NCI-H460 (cell line): ENCODE measurements at places on chromosomes 6 and 20. TPM values are rescaled to one million over a fixed set of nuclear protein-coding genes. Genes with fewer than 3 reads are reported as not detected.

DNA sequence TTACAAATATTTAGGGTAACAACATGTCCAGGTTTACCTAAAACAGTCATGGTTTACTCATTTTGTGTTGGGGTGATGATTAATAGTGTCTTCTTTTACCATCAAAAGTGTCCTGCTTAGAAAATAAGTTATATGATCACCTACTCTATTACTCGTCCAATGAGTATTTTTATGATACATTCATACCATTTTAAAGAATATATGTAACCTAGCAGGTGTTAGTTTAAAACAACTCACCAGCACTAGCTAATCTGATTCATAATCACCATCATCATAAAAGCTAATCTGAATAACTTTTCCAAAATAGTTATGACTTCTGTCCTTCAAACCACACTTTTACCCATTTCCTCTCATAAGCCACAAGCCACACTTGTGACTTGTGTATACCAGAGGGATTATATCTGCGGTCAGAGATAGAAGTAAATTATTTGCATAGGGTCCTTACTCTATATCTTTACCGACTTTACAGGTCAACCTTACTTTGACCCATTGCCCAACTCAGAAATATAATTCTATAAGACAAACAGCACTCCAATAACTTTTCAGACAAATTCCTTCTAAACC, 33.3 kb upstream of the NRN1 start:
- DNase-seq, result no peak

- no peak for DNase-seq
These were observed 3.6 kb downstream of the DTNBP1 start for GRCh38 chr6:15659181-15659580.

DNA sequence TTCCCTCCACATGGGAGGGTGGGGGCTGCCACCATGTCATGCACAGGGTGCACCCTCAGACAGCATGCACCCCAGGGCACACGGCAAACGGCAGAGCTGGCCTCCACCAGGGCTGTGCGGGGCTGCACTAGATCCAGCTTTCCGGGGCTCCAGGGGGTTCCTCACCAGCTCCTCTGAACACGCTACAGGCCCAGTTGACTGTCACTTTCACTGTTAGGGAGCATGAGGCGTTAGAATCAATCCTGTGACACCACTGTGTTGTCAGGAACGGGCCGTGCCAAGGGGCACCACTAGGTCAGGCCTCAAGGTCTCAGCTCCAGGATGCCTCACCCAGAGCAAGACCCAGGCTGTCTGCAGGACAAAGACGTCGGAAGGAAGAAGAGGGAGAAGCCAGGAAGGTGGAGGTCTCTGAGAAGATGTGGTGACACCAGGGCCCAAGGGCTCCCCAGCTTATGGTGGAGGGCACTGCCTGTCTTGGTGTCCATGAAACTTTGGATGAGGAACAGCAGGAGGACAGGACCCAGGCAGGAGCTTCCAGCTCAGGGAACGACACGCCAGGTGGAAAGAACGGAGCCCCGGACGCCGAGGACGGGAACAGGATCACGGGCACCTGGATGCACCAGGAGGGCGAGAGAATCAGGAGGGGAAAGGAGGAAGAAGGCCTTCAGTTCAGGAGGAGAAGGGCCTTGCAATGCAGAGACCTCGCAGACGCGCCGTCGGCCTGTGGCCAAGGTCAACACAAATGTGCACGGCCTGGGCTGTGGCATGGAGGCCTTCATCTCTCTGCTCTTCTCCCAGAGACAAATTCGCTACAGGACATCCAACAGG, 49.5 kb downstream of the YTHDF1 start:
- DNase-seq, result no peak

DNA sequence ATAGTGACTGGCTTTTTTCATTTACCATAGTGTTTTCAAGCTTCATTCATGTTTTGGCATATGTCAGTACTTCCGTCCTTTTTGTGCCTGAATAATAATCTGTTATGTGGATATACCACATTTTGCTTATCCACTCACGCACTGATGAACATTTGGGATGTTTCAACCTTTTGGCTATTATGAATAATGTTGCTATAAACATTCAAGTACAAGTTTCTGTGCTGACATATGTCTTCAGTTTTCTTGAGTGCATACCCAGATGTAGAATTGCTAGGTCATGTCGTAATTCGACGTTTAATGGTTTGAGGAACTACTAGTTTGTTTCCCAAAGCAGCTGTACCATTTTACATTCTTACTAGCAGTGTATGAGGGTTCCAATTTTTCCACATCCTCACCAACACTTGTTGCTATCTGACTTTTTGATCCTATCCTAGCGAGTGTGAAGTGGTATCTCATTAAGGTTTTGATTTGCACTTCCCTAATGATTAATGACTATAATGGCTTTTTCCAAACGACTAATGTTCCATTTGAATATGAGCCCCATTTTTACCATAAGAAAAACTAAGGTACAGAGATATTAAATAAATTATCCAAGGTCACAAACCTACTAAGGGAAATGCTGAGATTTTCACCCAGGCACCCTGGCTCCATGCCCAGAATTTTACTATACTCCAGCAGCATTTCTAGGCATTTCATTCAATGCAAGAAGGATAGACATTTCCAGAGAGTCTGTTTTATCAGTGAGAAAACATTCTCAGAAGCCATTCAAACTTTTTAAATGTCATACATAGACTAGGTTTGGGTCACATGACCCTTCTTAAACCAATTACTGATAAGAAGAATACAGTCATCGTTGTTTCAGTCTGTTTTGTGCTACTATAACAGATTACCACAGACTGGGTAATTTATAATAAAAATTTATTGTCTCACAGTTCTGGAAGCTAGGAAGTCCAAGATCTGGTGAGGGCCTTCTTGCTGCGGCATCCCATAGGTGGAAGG, 71.1 kb upstream of the RUNX2 start:
- DNase-seq, result no peak

DNA sequence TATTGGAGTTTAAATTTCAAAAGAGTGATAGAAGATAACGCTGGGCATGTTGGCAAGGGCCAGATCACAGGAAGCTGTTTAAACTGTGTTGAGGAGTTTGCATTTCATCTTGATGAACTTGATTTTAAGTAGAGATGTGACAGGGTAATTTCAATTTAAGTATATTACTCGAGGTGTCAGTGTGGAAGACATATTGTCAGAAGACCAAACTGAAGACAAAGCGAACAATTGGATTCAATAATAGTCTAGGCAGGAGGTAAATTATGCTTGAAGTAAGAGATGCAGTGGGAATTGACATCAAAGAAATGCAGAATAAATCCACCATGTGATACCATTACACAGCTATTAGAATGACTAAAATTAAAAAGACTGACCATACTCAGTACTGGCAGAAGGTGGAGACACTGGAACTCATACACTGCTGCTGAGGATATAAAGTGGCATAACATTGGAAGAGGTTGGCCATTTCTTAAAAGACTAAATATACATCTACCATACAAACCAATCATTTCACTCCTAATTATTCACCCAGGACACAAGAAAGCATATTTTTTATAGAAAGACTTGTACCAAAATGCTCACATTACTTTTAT, 240.8 kb downstream of the ARHGAP18 start:
- no peak for DNase-seq

GRCh38 chr6:25324066-25324762, 45.0 kb downstream of the CARMIL1 start:
- no peak for DNase-seq

DNA sequence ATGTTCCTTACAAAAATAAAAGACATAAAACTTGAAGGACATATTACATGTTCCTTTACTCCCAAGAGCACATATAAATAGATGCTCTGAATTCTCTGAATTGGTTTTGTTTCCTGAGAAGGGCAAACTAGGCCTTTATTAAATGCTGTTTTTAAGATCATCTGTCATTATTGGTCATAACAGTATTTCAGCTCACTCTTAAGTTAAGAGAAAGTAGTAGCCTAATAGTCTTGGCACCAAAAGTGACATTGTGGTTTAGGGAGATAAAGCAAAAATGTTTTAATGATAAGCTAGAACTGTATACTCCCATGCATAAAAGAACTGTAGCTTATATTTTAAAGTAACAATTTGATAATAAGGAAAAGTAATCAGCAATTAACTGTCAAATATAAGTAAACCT, 361.1 kb upstream of the PTCHD4 start:
- DNase-seq, result no peak

DNA sequence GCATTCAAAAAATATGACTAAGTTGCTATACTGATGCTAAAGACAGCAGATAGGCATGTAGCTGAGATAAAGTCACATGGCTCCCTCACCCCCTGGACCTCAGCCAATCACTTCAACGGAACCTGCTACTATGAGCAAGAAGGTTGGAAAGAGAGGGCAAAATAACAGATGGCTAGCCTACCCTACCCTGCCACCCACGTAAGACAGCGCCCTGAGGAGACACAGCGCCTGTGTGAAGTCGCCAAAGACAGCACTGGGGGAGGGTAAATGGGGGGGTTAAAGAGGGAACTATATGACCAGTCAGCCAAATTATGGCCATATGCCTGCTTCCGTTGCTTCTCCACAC, 163.2 kb downstream of the RALGAPA2 start:
- DNase-seq, result no peak

DNA sequence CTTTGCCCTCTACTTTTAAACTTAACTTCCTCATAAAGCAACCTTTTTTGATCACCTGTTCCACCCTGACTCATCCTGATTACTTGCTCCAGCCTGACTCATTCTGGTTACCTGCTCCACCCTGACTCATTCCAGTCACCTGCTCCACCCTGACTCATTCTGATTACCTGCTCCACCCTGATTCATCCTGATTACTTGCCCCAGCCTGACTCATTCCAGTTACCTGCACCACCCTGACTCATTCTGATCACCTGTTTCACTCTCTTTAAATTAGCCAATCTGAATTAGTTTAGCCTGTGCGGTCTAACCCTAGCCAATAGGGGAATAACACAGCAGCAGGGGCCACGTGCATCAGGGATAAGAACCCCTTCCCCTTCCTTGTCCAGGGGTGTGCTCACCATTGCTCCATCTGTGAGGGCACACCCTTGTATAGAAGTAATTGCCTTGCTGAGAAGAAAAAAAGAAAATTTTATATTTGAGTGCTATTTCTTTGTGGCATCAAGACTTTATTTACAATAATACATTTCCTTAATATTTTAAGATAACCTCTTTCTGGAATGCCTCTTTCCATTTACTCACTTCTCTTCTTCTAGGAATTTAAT, 17.9 kb downstream of the HLA-G start:
- DNase-seq, result no peak

GRCh38 chr6:137768935-137769334, 98.1 kb upstream of the TNFAIP3 start:
- no peak for DNase-seq

CDC40 gene
- 17.5 and 20.3 TPM in 2 replicates for total RNA-seq

LGSN gene
- 15.0 and 17.1 TPM in 2 replicates for total RNA-seq

SNX9 gene
- 27.2 and 35.3 TPM in 2 replicates for total RNA-seq

RIMS4 gene
- total RNA-seq, result 0.20 and 0.35 TPM in 2 replicates
